ENCODE measurements at places on chromosomes 2 and 18.

- DNase-seq, result no peak
Observed at GRCh38 chr2:215829261-215829660, 184.1 kb downstream of the MREG start.

DNA sequence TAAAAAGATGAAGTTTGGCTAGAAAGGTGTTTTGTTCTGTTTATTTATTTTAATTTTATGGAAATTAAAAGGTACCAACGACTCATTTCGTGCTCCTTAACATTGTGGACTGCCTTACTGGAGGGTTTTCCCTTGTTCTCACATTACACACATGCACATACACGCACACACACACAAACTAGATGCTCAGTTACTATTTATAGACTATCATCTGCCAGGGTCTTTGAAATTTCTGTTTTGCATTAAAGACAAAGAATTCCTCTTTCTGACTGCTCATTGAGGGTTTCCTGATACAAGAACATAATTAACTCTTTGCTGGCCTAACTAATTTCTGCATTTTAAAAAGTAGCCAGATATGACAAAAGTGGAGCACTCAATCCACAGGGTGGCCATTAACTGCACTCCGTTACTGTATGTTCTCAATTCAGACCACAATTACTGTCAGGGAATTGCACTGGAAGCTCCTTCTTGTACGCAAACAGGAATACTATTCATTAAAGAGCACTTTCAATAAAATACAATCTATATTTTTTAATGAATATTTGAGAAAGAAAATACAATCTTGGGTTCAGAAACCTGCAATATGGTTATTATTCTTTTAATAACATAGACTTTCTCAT, 366.9 kb upstream of the GALNT5 start:
- DNase-seq, result peak; percentile 61

DNA sequence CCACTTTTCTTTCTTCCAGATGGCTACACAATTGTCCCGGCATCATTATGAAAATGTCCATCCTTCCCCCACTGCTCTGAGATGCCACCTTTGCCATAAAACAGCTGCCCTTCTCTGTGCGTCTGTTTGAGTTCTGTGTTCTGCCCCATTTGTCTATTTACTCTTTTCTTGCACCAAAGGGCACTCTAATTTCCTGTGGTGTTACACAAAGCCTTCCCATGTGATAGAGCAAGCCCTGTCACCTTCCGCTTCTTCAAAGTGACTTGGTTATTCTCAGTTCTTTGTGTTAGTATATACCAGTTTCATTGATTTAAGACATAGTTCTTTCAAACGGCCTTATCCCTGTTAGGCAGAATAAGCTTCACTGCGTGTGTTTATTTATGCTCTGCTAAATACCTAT, 84.1 kb downstream of the FBXO15 start:
- DNase-seq, result no peak

GRCh38 chr2:16625201-16625729, 40.4 kb downstream of the CYRIA start:
- no peak for DNase-seq

GRCh38 chr2:23564615-23564960, 179.6 kb downstream of the KLHL29 start:
- DNase-seq, result no peak

- DNase-seq, result no peak
Observed at GRCh38 chr18:44143072-44143471, 537.6 kb upstream of the SETBP1 start.

DNA sequence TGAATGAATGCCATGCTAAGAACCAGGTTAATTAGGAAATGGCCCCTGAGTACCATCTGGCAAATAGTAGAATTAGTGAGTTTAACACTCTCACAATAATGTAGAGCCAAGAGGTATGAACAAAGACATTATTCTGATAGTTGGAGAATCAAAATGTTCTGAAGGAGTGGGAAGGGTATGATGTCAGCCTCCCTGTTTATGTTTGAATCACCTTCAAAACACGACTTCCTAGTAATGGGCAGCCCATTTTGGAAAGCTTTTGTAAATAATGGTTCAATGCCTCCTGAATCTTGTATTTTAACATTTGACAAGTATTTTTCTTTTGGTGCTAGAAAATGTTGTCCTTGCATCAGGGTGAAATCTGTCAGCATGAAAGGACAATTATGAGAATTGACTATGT, 108.3 kb downstream of the DSEL start:
- no peak for DNase-seq

DNA sequence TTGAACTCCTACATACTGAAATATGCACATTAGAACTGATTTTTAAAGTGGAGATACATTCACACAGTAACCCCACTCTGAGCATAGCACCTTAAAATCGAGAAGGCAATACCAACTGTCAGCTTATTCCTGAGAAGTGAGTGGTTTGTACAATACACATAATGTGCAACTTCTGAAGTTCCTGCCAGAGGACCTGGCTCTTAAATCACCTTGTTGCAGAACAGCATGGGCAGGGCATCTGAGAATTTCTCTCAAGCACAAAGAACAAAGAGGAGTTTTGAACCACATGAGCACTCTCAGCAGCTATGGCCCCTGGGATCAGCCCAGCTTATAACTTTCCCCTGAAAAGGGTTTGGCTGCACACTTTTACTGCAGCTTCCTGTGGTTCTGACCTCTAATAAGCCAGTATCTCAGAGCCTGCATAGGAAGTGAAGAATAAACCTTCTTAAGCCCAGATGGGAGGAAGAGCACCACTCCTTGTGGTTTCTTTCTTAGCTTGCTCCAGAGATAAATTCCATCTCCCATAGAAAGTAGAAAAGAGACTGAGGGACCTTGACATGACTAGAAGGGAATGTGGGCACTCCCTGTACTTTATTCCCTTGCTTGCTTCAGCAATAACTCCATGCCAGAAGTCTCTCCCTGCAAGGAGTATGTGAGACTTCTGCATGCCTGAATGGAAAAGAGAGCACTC, 862.3 kb downstream of the SUCLG1 start:
- DNase-seq, result peak; percentile 70

GRCh38 chr2:206336861-206337260, 62.4 kb downstream of the ZDBF2 start:
- no peak for DNase-seq

GRCh38 chr2:153071090-153071489, 352.7 kb downstream of the ARL6IP6 start:
- no peak for DNase-seq

DNA sequence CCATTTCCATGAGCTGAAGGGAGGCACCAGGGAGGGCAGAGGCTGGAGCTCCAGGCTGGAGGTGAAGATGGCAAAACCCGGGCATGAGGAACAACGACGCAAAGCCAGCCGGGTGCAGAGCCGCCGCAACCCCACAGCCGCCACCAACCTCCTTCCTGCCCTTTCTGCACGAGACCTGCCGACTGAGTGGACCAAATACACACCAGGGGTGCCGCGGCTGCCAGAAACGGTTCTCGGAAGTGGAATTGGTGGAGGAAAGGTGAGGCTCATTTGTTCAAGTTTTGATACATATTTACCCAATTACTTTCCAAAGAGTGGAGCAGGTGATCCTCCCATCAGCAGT, 8.4 kb upstream of the CIDEA start:
- no peak for DNase-seq

GRCh38 chr2:237161189-237161588, 75.5 kb downstream of the COPS8 start:
- no peak for DNase-seq

- DNase-seq, result no peak
Observed at GRCh38 chr2:191560411-191560980, 117.4 kb upstream of the NABP1 start.

DNA sequence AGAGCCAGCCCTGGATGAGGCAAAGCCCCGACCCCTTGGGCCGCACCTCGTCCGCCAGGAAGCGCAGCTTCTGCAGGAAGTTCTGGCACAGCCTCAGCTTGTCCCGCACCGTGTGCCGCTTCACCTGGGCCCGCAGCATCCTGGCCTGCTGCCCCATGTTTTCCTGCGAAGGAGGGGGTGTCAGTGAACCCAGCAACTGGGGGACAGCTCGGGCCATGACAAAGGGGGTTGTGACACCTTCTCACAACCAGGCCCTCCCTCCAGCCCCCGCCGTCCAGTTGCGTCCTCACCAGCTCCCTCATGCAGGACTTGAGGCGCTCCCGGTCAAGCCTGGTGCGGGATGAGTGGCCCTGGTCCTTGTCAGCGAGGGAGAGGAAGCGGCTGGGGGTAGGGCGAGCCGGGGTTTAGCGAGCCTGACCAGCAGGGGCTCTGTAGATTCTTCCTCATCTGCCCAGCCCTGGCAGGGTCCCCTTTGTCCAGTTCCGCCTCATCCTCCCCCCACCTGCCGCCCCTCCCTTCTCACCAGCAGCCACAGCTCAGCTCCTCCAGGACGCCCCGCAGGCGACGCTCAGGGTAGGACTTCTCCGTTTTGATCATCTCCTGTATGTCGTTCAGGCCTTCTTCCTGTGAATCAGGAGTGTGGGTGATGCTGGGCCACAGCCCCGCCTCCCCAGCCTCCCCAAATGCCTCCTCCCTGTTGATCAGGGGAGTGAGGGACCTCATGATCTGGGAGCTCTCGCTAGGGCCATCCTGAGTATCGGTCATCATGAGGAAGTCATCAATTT, 606 bp downstream of the OTOF start:
- DNase-seq, result no peak

GRCh38 chr2:85445316-85446295, 27.1 kb downstream of the SH2D6 start:
- DNase-seq, result peak; percentile 87

GRCh38 chr2:226970362-226970761, 134.5 kb downstream of the RHBDD1 start:
- no peak for DNase-seq

- no peak for DNase-seq
Observed at GRCh38 chr2:230158468-230158867, 61.3 kb downstream of the SP110 start.

- peak; percentile 86 for DNase-seq
Observed at GRCh38 chr2:235511187-235511661, 17.4 kb downstream of the AGAP1 start.

DNA sequence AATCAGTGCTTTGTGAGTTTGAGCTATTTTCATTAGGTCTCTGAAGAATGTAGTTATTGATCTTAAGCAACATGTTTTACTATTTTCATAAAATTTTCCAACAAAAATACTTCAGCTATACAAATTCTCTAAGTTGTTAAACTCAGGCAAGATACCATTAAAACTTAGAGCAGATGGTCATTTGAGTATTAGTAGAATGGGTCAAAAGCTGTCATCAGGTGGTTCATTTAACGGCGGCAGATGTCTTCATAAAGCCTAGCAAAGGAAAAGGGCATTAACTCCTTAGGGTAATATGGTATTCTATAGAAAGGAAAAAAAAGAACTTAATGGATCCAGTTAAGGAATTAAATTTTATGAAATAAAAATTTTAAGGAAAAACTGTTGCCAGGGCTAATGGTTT, 19.2 kb downstream of the MIB1 start:
- DNase-seq, result no peak

DNA sequence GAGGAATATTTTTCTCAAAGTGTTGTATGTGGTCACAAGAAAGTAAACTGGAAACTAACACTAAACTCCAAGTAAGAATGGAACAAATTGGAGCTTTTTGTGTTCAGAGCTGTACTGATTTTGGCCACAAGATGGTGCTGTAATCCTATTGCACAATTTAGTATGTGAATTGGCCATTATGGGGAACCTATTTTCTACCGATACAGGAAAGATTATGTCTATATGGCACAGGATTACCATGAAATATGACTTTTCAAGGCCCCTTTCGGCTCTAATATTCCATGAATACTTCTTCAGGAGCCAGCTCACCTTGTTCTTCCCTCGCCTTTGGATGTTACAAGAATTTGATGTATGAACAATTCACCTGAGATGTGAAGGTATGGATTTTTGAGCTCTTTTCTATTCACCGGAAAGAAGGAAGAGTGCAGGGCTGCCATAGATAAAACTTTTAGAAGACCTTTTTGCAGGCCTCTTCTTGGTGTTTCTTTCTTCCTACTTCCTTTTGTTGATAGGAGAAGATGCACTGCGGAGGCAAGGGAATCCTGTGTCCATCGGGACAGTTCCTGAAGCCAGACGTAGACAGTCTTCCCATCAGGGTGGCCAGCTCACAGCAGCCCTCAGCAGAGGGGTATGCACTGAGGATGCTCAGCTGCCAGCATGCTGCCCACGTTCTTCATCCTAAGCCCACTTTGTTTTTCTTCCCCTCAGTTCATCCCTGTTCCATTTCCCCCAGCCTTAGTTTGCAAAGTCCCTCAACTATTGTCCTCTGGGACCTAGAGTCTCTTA, 13.3 kb downstream of the MRPL44 start:
- DNase-seq, result peak; percentile 64

- DNase-seq, result peak; percentile 65
Observed at GRCh38 chr2:157257312-157258252, at the start of gene GALNT5. Gene GALNT5, plus strand, starts transcription at chr2:157257705. Its CDS starts 378 bp downstream, at chr2:157258083.

GRCh38 chr2:10452956-10453904, 5.1 kb upstream of the ODC1 start:
- no peak for DNase-seq

DNA sequence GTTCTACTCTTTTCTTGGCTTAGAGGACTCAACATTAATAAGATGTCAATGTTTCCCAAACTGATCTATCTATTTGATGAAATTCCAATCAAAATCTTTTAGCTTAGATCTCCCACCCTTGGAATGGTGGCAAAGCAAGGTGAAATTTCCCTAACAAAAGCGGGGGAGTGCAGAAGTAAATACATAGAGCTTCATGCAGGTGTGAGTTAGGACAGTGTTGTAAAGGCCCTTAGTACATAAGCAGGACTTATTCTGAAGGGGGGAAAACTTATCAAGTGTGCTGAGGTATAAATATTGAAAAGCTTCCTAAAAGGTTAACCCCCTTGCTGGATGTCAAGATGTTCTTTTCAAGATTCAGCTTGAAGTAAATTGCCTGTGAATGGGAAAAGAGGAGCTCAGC, 608.6 kb upstream of the CELF4 start:
- DNase-seq, result no peak
